ENCODE measurements at places on chromosomes 5 and 9.

DNA sequence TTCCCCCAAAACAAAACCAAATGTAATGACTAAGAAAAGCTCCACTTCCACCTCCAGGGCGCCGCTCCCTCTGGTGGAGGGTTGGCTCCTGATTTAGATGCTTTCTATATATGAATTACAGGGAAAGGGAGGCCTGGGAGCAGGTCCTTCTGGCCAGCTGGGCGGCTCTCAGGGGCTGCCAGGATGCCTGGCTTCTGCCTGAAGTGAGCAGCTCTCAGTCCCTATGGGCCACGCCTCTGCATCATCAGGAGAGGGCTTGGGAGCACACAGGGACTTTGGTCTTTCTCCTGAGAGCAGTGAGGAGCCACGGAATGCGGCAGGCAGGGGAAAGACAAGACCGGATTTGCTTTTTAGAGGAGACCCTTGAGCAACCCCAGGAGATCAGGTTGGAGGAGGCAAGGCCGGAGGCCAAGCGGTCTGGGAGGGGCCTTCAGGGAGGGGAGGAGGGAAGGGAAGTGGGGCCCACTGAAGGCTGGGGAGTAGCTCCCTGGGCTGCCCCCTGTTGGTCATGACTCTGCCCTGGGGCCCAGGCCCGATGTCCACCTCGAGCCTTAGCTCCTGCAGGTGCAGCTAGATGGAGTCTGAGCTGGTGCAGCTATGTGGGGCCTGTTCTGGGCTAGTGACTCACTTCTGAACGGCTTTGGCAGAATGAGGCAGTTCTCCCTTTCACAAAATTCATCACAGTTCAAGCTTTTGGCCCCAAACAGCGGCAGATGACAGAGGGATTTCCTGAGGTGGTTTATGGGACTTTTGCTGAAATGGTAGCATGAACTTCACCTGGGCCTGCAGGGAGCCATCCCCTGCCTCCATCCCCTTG is 11.3 kb upstream of the GRHPR start:
- no peak for DNase-seq

- DNase-seq, result no peak
Measured at GRCh38 chr9:4887556-4887955, 94.8 kb downstream of the RCL1 start.

DNA sequence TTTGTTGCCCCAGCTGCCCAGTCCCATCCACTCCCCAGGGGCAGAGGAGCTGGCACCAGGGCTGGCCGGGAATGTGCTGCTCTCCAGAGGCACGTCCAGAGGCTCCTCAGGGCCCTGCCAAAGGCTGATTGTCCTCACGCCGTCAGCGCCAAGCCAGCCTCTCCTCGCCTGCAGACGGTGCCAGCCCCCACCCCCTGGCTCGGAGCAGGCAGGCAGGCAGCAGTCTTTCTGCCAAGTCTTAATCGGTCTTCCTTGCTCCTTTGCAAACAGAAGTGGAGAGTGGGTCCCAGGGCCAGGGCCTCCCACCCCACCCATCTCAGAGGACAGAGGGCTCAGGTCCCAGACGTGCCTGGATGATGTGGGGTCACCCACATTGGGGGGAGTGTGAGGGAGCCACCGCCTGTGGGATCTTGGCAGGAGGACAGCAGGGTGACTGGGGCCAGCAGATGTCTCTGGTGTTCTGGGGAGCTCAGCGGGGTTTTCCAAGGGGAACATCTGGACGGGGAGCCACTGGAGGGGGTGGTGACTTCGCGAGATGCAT is 36.3 kb downstream of the FAM163B start:
- DNase-seq, result no peak

DNA sequence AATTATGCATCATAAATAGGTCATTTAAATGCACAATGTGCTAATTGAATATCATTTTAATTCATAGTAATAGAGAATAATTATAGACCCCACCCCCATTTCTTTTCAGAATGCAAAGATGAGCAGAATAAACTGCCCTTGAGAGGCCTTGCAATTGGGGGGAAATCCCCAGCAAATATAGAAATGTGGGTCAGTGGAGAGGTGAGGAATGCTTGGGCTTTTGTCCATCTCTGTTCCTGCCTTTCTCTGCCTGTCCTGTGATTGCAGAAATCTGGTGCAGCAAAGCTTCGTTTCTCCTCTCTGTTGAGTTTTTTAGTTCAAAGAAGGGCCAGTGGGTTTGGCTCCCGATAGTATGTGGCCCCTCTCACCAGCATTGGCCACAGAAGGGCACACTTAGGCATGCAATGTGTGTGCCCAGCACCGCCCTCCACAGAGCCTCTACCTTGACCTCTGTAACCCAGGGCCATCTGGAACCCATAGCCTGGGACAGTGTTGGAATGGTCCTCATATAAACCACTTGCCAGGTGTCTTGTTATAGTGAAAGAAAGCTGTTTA is 164.2 kb downstream of the SEMA6A start:
- no peak for DNase-seq

GRCh38 chr9:124020520-124021384 is 9.2 kb downstream of the LHX2 start:
- DNase-seq, result no peak

DNA sequence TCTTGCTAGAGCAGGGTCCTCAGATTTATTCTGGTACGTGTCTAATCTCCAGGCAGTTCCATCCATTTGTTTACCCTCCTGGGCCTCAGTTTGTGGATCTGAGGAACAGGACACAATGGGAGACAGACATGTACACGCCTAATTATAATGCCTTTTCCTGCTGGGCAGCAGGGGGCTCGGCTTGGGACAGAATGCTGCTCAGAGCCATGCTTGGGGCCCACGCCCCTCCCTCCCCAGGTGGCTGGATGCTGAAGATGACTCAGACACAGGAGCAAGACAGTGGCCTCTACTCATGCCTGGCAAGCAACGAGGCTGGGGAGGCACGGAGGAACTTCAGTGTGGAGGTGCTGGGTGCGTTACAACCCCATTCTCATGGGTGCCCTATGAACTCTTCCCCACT is 72.7 kb upstream of the ASS1 start:
- no peak for DNase-seq

- DNase-seq, result peak; percentile 75
Measured at GRCh38 chr9:136631038-136632000, 31.4 kb upstream of the EGFL7 start.

DNA sequence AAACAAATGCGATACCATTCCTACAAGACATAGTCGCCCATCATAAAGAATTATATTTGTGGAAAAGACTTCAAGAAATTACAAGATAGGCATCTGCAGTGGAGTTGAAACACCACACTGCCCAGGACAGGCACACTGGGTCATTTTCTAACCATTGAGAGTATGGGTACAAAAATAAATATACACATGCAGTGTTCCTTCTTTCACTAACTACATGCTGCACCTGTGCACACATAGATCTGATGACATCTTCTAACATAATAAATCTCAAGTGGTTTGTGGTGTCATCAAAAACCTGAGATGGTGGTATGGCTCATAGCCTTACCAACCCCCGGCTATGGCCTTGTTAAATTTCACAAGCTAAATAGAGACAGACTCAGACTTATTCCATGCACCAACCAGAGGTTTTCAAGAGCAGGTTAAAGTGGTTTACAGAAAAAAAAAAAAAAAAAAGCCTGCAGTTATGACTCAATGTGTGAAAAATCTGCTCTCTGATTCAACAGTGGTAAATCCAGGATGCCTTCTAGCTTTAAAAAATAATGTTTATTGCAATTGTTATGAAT is 12.4 kb upstream of the NFIB start:
- DNase-seq, result no peak

DNA sequence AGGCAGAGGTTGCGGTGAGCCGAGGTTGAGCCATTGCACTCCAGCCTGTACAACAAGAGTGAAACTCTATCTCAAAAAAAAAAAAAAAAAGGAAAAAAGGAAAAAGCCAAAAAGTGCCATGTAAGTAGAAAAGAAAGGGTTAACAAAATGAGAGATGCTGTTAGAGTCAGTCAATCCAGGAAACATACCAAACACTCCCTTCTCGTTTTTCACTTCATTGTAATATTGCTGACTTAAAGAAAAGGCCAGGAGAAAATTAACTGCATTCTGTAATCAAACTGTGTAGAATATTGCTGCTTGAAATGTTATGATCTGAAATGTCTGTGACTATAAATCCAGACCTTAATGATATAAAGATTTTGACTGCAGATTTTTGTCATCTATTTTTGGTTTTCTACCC is 379.1 kb downstream of the ENC1 start:
- DNase-seq, result no peak

- DNase-seq, result no peak
Measured at GRCh38 chr5:159003045-159004030, 96.4 kb downstream of the EBF1 start.

DNA sequence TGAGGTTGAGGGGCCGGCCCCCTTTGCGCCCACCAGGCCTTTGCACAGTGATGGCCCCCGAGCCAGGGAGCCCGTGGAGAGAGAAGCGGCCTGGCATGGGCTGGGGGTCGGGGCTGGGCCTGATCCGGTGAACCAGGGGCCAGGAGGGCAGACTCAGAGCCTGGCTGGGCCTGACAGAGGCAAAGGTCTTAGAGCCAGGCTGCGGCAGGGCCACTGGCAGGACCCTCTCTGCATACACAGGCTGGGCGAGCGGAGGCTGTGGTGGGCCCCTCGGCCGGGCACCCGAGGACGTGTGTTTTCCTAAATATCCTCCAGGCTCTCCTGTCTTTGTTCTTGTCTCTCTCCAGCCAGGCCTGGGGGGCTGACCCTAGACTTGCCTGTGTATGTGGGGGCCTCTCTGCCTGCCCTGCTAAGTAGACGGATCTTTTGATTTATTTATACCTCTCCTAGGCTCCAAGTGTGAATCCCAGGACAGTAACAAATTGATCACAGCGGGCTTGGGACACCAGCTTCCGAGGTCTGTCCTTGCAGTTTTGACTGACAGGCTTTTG is 933 bp downstream of the NEK6 start:
- no peak for DNase-seq
